ENCODE measurements at places on chromosomes 4 and X. TPM values are rescaled to one million over a fixed set of nuclear protein-coding genes. Genes with fewer than 3 reads are reported as not detected.

Gene MUC7
- not detected for total RNA-seq

Gene CABS1
- not detected for total RNA-seq

Gene GPM6B
- total RNA-seq: 0.13 TPM

Gene MSANTD1
- 0.13 TPM for total RNA-seq

Gene SULT1E1
- 2.3 TPM for total RNA-seq

Gene SMR3B
- not detected for total RNA-seq

Gene TKTL1
- under 0.01 TPM for total RNA-seq

Gene CXCL3
- under 0.01 TPM for total RNA-seq

Gene TMEM144
- total RNA-seq: 2.1 TPM

Gene DCX
- total RNA-seq: not detected

Gene PROM1
- under 0.01 TPM for total RNA-seq

Gene IBSP
- total RNA-seq: not detected

Gene PAGE1
- total RNA-seq: not detected

Gene DCUN1D4
- total RNA-seq: 21.4 TPM

Gene POU3F4
- not detected for total RNA-seq

Gene NUP62CL
- total RNA-seq: not detected

Gene SMIM14
- total RNA-seq: 20.0 TPM

Gene CTPS2
- total RNA-seq: 11.8 TPM

Gene SMARCA1
- total RNA-seq: 16.4 TPM

Gene CFAP47
- total RNA-seq: not detected

Gene PAGE5
- not detected for total RNA-seq

Gene ADH7
- total RNA-seq: not detected

Gene MAGEA12
- not detected for total RNA-seq

Gene LAGE3
- 14.9 TPM for total RNA-seq

Measured in dermis microvascular lymphatic vessel endothelial cell (primary cell).